ENCODE measurements at places on chromosomes 2 and 18.

GRCh38 chr18:29311580-29311979, 1134.7 kb upstream of the CDH2 start:
- DNase-seq = no peak

DNA sequence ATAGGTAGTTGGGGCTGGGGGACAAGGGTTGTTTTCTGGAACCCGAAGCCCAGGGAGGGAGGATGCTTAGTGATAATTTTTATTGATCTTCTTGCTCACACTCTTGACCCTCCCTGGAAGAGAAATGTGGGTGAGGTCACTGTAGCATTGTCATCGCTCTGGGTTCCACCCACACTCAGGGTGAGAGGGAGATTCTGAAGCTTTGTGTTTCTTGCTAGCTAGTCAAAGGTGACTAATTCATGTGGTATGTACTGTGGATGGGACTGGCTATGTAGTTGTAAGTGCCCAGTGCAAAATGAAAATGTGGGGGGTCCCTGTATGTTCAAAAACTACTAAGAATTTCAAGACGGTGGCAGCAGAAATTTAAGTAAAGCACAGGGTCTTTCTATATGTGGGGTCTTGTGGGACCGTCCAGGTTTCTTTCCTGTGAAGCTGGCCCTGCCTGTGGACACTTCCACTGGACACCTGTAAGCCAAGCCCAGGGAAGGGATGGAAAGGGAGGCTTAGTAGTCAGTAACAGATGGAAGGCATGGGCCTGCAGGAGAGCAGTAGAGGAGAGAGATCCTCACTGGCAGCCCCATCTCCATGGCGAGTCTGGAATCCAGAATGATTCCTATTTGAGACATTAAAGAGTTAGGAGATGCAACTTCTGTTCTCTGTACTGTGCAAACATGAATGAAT, 35.0 kb downstream of the TSN start:
- no peak for DNase-seq

GRCh38 chr2:136957044-136957443, 191.7 kb downstream of the THSD7B start:
- no peak for DNase-seq

DNA sequence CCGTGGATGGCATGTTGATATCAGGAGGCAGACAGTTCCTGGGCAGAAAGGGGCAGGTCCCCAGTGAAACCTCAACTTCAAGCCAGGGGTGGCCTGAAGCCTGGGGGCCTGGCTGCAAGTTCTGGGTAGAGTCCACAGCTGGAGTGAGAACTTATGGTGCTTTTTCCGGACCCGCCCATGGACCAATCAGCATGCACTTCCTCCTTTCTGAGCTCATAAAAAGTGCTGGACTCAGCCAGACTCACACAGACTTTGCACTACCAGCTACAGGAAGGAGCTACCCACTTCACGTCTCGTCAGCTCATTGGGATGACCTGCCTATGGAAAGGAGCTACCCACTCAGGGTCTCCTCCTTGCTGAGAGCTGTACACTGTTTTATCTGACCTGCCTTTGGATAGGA, 183.1 kb upstream of the MC4R start:
- DNase-seq = no peak

- no peak for DNase-seq
Measured at GRCh38 chr2:237501892-237502513, 15.0 kb downstream of the MLPH start.

GRCh38 chr18:49075681-49076080, 124.9 kb upstream of the SMAD7 start:
- no peak for DNase-seq

GRCh38 chr2:160870729-160871465, 289.3 kb upstream of the TANK start:
- no peak for DNase-seq

GRCh38 chr18:6810191-6810590, 80.7 kb downstream of the ARHGAP28 start:
- DNase-seq = no peak

GRCh38 chr2:140929849-140930248, 1201.0 kb downstream of the LRP1B start:
- DNase-seq = no peak

GRCh38 chr18:46322411-46322891, 218.3 kb downstream of the HAUS1 start:
- DNase-seq = no peak

- no peak for DNase-seq
Measured at GRCh38 chr2:67516362-67516761, 119.2 kb downstream of the ETAA1 start.

GRCh38 chr2:27664622-27665363, 1.1 kb downstream of the SLC4A1AP start:
- no peak for DNase-seq

DNA sequence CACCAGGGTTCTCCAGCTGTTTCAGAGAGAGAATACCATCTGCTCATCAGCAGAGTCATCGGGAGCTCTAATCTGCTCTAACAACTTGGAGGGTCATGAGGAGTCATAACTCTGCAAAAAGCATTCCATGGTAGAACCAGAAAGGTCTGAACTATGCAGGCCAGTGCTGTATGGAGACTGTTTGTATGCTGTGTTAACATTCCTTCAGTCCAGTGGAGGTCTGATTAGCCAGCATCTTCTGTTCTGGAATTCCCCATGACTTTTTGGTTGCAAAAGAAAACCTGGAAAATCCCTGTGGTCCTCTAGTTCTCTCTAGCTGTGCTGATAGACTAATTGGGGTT, 9.4 kb upstream of the ITGB6 start:
- no peak for DNase-seq

- DNase-seq = no peak
Measured at GRCh38 chr18:5879479-5879882, 15.8 kb downstream of the TMEM200C start.

DNA sequence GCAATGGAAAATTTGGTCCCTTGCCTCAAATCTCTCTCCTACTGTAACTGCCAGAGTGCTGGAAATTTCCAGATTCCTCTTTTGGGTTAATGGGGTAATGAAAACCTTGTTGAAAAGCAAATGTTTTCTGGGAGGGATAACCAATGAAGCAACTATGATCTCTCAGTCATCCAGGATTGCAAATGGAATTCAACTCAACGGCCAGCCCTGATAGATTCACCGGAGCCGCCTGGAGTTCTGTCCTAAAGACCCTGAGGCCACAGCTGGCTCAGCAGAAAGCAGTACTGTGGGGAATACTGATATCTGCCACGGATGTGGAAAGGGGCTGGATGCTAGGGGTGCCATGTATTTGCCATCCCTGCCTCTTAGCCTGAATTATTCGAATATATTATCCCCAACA, 167.8 kb downstream of the NRP2 start:
- DNase-seq = no peak

GRCh38 chr2:26612522-26613240, 28.5 kb downstream of the CIB4 start:
- DNase-seq = no peak

DNA sequence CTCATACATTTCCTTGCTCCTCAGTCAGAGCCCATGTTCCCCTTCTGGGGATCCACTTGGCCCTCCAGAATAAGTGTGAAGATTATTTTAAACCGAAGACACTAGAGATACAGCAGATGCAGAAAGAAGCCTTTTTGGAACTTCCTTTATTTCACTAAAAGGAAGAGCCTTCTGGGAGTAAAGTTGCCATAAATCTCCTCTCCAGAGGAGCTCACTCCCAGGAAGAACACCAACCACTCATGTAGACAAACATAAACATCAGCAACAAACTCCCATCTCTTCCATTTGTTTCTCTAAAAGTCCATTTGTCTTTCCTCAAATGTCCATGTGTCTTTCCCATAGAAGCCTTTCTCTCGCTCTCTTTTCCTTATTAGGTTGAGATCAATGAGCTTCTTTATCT, 62.4 kb upstream of the MSH6 start:
- DNase-seq = no peak

DNA sequence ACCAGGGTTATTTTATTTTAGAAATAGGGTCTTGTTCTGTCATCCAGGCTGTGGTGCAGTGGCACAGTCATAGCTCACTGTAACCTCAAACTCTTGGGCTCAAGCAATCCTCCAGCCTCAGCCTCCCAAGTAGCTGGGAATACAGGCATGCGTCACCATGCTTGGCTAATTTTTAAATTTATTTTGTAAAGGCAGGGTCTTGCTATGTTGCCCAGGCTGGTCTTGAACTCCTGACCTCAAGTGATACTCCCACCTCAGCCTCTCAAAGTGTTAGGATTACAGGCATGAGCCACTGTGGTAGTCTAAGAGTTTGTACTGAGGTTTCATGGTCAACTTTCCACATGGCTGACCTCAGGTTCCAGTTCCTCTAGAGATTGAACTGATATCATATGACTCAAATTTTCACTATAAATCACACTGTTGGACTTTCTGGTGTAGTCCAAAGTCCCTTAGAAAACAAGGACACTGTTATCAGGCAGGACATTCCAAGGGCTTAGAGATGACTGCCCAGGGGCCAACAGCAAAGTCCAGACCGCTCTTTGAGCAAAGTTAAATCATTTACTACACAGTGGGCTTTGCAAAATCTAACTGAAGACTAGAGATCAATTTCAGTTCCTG, 82.0 kb upstream of the MEX3C start:
- no peak for DNase-seq

DNA sequence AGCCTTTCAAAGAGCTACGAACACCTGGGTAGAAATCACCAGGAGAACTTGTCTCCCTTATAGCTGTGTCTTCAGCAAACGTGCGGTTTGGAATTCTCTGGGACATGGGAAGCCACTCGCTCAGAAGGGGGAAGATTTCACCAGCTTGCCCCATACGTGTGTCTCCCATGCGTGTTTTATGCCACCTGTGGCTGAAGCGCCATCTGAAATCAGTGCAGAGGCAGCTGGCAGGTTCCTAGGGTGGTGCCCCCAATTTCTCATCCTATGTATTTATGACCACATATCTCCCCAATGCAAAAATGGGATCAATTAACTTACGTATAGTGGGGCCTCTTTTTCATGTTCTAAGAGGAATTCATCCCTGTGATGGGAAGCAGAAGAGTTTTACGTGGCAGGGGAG, 81.6 kb downstream of the TPO start:
- DNase-seq = no peak

DNA sequence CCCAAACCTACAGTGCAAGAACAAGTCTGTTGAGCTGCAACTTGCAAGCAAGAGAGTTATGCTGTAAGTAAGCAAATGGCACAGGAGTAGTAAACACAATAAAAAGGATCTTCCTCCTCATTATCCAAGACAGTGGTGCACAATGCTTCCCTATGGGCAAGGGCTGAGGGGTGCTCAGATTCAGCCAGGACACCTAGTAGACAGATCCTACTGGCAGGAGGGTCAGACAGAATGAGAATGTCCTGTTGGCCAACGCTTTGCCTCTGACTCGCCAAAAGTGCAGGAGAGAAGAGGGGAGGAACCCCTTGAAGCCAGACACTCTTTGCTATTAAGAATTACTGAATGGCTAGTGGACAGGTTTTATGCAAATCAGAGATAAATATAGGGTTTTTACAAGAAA, 280.4 kb upstream of the SESTD1 start:
- DNase-seq = no peak

GRCh38 chr2:42298132-42298531, 62.9 kb downstream of the COX7A2L start:
- no peak for DNase-seq

DNA sequence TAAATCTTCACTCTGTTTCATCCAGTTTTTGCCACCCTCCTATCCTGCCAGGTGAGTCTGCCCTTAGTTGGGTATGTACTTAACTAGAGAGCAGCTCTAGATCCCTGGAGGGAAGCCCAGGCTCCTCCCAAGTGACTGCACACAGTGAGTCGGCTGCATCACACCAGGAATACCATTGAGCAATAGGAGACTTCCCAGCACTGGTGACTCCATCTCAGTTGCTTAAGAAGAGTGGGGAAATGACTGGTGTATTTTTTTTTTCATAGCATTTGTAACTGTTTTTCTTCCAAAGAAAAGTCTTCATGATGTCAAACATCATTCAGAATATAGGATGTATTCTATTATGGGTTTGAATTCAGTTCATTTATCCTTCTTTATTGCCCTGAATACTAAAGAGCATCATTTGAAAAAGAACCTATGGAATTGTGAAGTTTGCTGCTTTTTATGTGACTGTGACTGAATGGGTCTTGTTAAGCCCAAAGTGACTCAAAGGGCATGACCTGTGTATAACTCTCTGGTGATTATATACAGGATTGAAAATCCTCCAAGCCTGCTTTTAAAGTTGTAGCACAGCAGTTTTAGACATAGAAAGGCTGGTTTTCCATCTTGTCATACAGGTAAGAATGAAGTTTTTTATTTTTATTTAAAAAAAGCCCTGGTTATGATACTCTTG, 84.3 kb downstream of the MAP3K20 start:
- no peak for DNase-seq

GRCh38 chr18:11310476-11311086, 161.2 kb upstream of the PIEZO2 start:
- DNase-seq = no peak

GRCh38 chr2:69495861-69496260, 58.6 kb upstream of the NFU1 start:
- DNase-seq = no peak

GRCh38 chr18:77062518-77063003, 70.0 kb downstream of the MBP start:
- peak; percentile 62 for DNase-seq

GRCh38 chr2:234420408-234420807, 76.5 kb downstream of the ARL4C start:
- DNase-seq = no peak

DNA sequence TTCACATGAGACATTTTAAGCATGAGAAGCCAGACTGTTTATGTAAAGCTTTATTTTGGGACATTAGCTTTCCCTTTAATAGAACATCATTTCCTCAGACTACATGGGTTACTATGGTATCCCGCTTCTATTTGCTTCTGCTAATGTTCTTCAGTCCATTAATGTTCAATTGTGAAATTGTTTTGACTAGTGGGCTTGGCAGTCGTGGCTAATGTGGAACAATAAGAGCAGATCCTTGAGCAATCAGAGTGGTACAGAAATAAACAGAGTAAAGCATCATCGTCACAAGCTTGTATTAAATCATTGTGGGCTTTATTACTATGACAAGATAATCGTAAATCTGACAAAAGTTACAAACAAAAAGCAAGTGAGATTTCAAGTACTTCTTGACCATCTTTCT, 60.2 kb downstream of the PDE1A start:
- DNase-seq = no peak

GRCh38 chr18:58866066-58866772, 1.5 kb downstream of the ZNF532 start:
- no peak for DNase-seq

GRCh38 chr18:45571195-45571594, 44.1 kb upstream of the SLC14A2 start:
- DNase-seq = no peak

DNA sequence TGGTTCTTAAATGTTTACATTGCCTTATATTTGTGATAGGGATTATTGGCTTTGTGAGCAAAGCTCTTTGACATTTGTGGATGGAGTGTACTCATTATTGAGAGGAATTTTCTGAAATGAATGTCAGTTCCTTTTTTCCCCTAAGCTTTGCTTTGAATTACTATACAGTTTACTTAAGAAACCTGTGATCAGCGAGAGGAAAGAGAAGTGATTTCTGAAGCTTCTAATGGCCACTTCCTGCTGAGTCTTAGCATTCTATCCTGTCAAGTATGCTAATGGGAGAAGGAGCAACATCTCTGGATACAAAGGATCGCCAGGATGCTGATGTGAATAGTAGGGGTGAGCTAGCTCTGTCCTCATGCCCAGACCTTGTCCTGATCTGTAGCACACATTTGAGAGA, 47.8 kb upstream of the MGAT5 start:
- DNase-seq = no peak

GRCh38 chr2:225164401-225165050, 122.3 kb upstream of the DOCK10 start:
- no peak for DNase-seq

- DNase-seq = no peak
Measured at GRCh38 chr18:44693030-44693784, 12.5 kb downstream of the SETBP1 start.

Data from stimulated activated naive CD4-positive, alpha-beta T cell treated with Interleukin-2 at 50 U/mL for 16 hours (primary cell).